ENCODE measurements at places on chromosomes 2 and 18.

DNA sequence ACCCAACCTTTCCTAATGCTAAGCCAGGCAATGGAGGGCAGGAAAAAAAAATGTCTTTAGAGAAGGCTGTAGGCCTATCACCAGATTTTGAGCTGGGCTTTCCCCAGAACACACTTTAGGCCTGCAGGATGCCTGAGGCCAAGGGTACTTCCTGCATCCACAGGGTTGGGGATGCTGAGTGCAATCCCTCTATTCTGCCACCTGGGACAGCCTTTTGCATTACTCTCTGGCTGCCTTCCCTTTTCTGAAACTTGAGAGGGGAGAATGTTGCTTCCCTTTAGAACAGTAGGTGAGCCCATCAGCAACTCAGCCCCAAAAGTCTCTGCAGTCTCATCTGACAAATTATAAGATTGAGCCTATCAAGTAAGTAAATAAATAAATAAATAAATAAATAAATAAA lies 195.2 kb downstream of the SLC8A1 start:
- no peak for DNase-seq

- no peak for DNase-seq
Observed at GRCh38 chr2:46775722-46776121, 139.9 kb downstream of the MCFD2 start.

- DNase-seq, result no peak
Observed at GRCh38 chr18:36848609-36849008, 19.7 kb downstream of the KIAA1328 start.

DNA sequence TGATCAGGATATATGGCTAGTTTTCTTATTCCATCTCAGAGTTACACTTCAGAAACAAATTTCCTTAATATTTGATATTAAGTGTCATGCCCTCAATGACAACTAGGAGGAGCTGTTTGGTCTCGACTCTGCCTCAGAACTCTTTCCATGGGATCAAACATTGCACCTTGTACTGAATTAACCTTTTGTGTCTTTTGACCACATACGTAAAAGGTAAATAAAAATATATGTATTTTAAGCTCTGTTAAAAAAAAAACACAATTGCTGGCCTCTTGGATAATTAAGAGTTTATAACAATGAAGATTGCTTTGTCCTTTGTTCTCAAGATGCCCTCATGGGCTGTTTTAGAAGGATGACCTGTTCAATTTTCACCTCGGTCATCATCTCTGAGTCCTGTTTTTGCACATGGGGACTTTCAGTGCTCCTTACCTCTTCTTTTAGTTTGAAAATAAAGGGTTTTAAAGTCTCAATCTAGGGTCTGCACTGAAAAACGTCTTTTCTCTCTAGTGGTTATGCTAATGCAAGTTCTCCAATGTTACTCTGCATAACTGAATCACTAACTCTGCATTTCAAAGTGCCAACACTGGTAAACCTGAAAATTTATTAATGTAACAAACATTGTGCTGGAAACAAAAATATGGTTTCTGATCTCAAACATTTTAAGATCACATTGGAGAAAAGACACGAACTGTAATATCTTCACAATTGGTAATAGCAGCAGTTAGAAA lies 18.8 kb upstream of the FN1 start:
- DNase-seq, result no peak

DNA sequence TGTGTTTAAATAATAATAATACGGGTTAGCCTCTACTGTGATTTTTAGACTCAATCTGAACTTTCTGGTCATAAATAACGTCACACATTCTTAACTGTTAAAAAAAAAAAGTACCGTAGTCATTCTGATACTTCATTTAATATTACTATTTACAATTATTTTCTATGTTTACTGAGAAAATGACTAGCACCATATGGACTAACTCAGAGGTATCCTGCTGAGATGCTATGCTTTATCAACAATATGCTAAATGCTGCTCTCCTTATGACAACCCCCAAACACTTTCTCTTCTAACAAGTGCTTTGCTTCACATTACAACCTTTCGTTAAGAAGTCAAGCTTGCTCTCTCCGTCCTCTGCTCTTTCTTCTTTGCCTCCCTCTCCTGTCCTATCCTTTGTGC lies 182.1 kb downstream of the AFF3 start:
- DNase-seq, result no peak

DNA sequence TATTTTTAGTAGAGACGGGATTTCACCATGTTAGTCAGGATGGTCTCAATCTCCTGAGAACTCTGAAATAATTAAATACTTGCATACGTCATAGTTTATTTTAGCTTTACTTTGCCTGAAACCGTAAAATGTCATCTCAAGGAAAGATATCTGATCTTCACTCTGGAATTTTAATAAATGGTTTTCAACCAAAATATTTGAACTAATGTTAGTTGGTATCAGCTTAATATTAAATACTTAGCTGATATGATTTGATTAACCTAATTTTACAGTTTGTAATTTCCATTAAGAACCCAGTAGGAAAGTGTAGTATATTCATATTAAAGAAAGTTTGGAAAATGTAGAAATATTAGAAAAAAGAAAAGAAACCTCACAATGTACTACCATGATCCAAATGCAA lies 41.4 kb upstream of the STON1 start:
- no peak for DNase-seq

DNA sequence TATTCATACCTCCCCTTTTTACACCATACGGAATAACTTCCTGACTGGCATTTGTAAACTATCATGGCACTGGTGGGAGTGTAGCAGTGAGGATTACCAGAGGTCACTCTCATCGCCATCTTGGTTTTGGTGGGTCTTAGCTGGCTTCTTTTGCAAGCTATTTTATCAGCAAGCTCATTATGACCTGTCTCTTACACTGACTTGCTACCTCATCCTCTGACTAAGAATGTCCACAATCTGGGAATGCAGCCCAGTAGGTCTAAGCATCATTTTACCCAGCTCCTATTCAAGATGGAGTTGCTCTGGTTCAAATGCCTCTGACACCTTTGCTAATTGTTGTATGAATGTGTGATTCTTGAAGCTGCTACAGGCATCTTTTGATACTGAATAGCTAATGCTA lies 950.8 kb upstream of the SLC39A10 start:
- DNase-seq, result no peak

DNA sequence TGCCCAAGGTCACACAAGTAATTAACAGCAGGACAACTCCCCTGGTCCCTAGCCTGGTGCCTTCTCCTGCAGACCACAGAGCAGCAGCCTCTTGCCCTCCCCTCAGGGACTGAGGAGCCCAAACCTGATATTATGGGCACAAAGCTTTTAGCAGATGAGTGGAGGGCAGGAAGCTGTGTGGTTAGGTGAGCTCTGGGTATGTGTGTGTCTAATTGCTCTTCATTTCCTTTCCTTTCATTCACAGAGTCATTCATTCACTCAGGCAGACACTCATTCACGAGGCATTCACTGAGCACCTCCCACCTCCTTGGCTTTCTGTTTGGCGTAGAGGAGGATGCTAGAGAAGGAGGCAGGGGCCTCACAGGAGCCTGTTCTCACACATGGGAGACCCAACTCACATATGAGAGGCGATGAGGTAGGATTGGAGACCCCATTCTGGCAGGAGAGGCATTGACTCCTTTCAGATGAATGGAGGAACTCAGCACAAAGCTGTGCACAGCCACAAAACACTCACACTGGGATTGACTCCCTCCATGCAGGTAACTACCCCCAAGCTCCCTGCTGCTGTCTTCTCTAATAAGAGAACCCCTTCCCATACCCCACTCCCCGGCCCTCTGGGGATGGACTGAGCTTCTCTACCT lies 306.8 kb upstream of the SKOR2 start:
- DNase-seq, result no peak

DNA sequence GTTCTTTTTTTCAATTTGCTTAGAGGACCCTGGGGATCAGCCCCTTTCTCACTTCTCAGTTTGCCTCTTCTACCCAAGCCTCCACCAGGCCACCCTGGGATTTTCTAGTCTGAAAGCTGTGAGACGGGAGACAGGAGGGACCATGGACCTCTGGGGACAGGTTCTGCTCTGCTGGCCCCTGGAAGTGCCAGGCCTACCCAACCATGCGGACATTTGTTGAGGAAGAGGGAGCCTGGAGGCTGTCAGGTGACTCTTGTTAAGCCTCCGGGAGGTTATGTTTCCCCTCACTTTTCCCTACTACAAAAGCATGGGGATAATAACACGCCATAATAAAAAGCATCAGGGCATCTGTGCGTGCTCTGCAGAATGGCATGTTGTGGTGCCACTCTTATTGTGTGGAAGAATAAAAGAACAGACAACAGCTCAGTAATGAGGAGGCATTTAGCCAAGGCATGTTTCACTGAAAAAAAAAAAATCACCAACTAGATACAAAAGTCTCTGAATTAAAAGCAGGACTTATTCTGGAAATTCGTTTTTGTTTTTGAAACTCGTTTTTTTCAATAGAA lies 48.3 kb upstream of the PLA2R1 start:
- no peak for DNase-seq

- no peak for DNase-seq
Observed at GRCh38 chr18:26046419-26047077, 43.9 kb downstream of the SS18 start.

DNA sequence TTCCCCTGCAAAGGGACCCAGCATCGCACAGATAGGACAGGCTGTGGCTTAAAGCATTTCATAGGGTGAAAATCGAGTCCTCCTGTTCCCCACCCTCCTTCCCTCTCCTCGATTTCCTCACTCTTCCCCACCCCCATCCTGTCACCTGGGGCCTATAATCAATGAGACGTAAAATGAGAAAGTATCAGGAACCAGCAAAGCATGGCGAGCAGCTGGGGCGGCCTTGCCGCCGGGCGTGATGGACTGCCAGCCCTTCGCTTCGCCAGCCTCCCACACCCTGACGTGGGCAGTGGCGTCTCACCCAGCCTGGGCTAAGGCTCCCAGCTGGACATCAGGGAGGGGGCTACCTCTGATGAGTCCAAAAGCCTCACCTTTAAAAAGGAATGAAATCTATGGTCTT lies 11.1 kb downstream of the SLC30A3 start:
- no peak for DNase-seq

DNA sequence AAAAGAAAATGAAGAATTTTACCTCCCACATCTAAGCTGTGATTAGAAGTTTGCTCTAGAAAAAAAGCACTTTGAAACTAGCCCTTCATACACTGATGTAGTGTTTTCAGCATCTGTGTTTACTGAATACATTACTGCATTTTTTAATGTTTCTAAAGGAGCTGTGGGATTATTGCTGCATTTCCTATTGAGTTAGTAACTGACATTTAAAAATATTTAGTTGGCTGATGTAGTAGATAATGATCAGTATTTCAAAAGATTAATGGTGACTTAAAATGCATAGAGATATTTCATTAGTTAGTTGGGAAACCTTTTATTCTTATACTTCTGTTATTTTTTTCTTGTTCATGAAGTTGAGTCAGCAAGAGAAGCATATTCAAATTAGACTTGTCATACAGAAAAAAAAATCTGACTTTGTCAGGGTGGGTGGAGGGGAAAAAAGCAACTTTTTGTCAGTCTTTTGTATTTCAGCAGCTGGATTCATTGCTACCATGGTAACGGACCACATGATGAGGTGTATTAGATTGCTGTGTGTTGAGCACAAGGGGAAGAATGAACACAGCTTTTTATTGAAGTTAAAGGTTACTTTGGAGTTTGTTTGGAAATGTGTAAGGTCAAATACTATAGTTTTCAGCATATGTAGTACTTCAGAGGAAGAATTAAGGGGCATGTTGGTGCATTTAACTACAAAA lies at the start of gene DTNA:
Gene DTNA (plus strand): TSS at position 549 of the 692 bp plus-strand sequence. CDS start 45,679 bp downstream, outside the sequence.
- DNase-seq, result no peak

DNA sequence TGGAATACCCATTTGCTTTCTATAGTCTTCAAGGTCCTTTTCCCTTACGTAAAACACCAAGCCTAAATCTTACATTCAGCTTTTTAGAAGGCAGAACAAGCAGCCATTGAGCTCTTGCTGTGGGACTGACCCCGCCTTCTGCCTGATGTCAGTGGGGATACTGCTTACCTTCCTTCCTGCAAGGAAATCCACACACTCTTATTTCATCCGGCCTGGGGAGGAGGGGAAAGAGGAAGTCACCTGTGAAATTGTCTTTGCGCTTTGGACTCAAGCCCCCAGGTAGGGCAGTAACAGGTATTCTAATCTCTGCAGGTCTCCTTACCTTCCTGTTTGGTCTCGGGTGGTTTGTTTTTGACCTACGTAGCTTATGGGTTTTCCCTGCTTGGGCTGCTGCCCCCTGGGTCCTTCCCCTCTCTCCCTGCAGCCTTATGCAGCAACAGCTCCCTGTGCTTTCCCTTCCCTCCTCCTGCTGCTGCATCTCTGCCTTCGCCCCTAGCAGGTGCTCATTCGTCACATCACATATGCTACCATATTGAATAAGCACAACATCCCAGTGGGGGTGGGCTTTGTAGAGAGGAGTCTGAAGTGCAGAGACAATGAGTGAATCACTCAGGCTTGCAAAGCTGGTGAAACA lies 402.5 kb upstream of the TRIB2 start:
- no peak for DNase-seq

GRCh38 chr2:133054297-133054696 lies 384.3 kb upstream of the LYPD1 start:
- no peak for DNase-seq

- no peak for DNase-seq
Observed at GRCh38 chr18:25235401-25236042, 116.4 kb downstream of the ZNF521 start.

- DNase-seq, result no peak
Observed at GRCh38 chr2:232528746-232529460, 2.9 kb downstream of the CHRND start.

DNA sequence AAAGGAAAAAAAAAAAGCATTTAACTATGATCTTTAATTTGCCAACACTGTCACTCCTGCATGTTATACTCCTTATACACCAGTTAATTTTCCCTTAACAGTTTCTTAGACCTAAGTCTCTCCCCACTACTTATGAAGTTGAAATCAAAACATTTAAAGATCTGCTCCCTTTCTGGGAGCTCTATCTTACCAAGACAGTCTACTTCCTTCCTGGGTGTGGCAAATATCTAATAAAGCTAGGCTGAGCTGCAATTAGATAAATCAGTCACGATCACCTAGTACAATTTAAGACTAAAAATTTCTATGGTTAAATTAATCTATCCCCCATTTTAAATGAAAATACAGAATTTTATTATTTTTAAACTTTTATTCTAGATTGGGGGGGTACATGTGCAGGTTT lies 33.4 kb downstream of the PUM2 start:
- DNase-seq, result no peak

DNA sequence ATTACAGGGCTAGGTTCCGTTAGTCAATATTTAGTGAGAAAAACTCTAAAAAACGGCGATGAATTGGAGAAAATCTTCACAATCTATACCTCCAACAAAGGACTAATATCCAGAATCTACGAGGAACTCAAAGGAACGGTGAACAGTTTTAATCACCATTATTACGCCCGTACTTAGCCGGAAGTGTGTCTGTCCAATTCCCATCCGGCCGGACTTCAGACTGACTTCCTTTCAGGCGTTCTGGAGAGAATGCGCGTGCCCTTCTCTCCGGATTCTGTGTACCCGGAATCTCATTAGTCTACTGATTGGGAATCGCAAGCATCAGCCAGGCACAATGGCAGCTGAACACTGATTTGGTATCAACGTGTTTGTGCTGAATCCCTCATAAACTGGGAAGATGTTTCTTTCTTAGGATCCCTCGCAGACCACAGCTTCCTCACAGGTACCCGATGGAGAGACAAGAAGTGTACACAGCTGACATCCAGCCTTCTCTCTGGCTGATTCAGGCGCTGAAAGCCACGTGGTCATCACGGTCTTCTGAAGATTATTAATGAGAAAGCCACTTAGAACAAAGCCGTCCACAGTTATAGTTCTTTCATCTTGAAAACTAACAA lies 239.9 kb downstream of the ZNF516 start:
- DNase-seq, result no peak
